ENCODE measurements at places on chromosomes 16 and 17.

GRCh38 chr17:8728971-8729370, 15.7 kb downstream of the CCDC42 start:
- no peak for DNase-seq
- no peaks in the 10 kb centered on the region for H3K36me3 ChIP-seq
- no peak overlapping the region for H3K4me3 ChIP-seq
- peaks cover 6% of the 10 kb centered on the region for H3K27me3 ChIP-seq

- H3K27ac ChIP-seq = no peak overlapping the region
- H3K27me3 ChIP-seq = peaks cover 19% of the 10 kb centered on the region
- no peaks in the 10 kb centered on the region for H3K4me1 ChIP-seq
- no peaks in the 10 kb centered on the region for H3K36me3 ChIP-seq
- no peak for DNase-seq
Measured at GRCh38 chr17:8674344-8675305, 44.1 kb upstream of the MYH10 start.

DNA sequence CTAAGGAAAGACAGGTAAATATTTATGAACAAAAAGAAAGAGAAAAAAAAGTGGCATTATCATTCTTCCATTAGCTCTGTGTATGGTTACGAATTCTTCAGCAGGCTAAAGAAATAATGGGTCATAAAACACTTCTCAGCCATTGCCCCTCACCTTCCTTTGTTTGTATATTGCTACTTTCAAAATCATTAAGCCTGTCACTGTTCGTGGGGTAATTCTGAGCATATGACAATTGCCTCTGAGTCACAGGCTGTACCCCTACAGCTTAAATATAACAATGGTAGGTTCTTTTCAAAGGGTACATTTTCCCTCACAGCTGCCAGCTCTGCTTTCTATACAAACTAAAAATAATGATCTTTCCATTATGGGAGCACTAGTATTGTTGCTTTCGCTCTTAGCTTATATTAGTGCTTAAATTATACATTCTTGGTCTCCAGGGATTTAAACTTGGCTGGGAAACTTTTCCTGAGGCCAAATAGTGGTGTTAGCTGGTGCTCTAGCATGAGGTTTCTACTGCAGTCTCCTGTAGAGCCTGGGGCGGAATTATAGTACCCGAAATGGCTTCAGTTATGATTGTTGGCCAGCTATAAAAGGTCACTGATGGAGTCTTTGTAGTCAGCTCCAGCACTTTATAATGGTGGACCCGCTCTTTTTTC, 74.7 kb upstream of the CDH11 start:
- no peaks in the 10 kb centered on the region for H3K4me1 ChIP-seq
- H3K27me3 ChIP-seq = no peaks in the 10 kb centered on the region
- DNase-seq = no peak

- H3K27ac ChIP-seq = no peak overlapping the region
- H3K4me1 ChIP-seq = peaks cover 12% of the 10 kb centered on the region
- no peak for DNase-seq
- H3K4me3 ChIP-seq = no peak overlapping the region
- H3K27me3 ChIP-seq = no peaks in the 10 kb centered on the region
Measured at GRCh38 chr17:15649861-15650421, 30.4 kb upstream of the FBXW10B start.
